ENCODE measurements at places on chromosomes 6 and 20.

DNA sequence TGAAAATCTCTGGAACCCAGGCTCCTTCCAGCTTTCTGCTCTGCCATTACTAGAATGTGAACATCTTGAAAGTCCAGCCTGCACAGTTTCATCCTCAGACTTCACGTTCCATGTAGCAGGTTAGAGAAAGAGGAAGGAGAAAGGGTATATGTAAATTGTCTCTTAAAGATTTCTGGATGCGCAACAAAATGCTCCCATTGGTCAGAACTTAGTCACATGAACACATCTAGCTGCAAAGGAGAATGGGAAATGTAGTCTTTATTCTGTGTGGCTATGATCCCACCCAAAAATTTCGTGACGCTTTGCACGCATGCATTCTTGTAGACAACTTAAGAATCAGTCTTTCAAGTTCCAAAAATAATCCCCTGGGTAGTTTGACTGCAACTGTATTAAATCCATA is 46.4 kb upstream of the CHD6 start:
- DNase-seq = no peak

DNA sequence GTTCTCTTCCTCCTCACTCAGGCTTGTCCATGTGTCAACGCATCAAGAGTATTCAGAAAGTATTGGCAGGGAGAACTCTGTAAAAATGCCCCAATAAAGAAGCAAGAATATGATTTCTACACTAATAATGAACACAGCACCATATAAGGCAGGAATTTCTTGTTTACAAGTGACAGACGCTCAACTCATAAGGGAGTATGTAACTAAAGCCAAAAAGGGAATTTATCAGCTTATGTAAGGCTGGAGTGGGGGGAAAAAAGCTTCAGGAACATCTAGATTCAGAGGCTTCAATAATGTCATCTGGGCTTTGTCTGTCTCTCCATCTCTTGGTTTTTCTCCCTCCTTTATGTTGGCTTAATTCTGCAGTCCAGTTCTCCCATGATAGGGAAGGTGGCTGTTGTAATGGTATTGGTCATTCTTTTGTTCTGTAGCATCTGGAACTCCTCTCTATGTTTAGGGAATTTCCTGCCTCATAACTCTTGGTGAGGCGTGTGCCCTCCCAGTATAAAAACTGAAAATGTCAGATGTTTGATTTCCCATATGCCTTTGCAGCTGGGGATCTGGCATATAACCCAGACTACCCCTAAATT is 125.1 kb upstream of the COL21A1 start:
- DNase-seq = no peak

DNA sequence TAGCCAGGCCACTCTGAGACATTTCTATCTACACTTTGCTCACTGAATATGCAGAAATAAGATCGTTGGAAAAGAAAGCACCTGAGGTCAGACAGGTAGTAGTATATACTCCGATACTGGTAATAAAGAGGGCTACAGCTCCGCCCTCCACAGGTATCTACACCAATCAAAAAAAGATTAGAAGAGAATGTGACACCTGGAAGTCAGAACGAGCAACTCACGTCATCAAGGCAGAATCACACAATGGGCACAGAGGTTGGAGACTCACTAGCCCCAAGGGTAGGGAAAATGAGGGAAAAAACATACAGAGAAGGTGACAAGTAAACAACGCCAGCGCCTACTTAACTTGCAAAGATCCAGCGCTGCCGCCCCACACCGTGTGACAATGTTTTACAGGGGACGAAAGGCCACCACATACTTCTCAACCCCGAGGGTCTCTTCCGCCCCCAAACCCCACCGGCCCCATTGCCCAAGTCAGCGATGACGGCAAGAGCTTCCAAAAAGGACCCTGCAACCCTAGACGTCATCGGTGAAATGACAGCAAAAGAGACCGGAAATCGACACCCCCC is 653 bp downstream of the LMBRD1 start:
- peak; percentile 19 for DNase-seq

GRCh38 chr6:6781172-6781872 is 192.8 kb downstream of the LY86 start:
- DNase-seq = no peak

DNA sequence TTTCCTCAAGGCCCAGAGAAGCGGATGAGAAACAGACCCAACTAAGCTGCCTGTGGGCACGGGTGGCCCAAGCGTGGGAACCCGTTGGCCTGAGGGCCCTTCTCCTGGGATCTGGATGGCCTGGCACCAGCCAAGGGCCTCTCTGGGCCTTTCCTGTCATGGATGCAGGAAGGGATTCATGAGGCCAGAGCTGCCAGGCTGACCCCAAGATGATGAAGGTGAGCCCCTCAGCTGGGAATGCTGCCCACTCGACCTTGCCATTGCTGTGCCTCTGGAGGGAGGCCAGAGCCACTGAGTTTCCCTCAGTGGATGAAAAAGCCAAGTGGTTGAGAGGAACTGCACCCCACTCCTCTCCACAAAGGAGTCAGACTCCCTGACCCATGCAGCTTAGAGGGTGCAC is 171.2 kb downstream of the VEGFA start:
- DNase-seq = no peak

All from NCI-H1092 (cell line).